Effector memory CD4-positive, alpha-beta T cell (primary cell): ENCODE measurements at places on chromosomes 13 and 19.

GRCh38 chr19:16370641-16371391, 46.2 kb downstream of the KLF2 start:
- no peak for DNase-seq

GRCh38 chr13:28573595-28574373, 78.9 kb upstream of the FLT1 start:
- no peak for DNase-seq

- DNase-seq: no peak
Observed at GRCh38 chr19:45323671-45324081, 1.0 kb upstream of the CKM start.

DNA sequence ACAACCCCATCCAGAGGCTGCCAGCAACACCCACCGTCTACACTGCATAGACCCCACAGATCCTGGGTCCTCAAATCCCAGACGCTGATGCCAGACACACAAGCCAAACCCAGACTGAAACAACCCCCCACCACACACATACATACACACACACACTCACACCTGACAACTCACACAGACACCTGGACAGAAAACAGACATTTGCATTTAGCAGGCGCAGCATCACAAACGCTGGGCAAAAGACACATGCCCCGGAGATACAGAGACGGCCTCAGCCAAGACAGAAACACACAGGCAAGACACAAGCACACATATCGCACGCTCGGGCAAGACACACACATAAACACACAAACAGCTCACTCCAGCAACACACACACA, 1.3 kb downstream of the BBC3 start:
- no peak for DNase-seq

- no peak for DNase-seq
Observed at GRCh38 chr13:50531917-50532899, 311.3 kb downstream of the DLEU7 start.

DNA sequence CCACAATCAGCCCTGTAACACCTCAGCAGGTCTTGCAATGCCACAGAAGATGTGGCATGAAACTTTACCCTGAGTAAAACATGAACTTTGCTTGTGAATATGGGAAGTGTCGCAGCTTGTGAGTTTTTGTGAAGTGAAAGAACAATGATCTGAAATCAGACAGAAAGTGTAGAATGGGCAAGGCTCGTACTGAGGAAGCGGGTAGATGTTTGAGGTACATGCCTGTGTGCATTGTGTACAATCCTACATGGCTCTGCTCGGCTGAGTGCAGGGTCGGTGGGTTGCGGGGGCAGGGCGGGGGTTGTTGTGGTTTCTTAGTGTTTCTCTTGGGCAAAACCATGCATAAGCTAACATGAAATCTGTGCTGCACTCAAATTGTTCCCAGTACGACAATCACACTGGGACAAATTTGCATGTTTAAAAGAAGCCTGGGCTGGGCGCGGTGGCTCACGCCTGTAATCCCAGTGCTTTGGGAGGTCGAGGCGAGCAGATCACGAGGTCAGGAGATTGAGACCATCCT, 1.1 kb downstream of the NLRP13 start:
- DNase-seq: no peak

GRCh38 chr19:9107375-9107774, at the start of gene OR7G2:
Gene OR7G2 (minus strand): TSS chr19:9107475. CDS start chr19:9103243, 4,232 bp downstream.
- no peak for DNase-seq

- DNase-seq: no peak
Observed at GRCh38 chr13:45219938-45220375, 19.1 kb upstream of the KCTD4 start.

DNA sequence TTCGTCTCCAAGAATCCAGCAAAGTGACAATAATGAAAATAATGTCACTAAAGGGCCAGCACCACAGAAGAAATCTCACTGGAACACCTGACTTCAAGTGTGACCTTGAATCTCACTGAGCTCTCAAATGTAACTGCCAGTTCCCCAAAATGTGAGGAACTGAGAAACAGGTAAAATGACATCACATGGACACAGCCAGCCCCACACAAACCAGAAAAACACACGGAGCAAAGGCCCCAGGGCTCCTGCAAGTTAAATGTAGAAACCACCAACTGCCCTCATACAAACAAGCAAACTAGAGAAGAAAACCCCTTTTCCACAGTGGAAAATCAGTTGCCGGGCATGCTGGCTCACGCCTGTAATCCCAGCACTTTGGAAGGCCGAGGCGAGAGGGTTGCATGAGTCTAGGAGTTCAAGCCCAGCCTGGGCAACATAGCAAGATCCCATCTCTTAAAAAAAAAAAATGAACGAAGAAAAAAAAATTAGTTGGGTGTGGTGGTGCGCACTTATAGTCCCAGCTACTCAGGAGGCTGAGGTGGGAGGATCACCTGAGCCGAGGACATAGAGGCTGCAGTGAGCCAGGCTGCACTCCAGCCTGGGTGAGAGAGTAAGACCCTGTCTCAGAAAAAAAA, 8.7 kb upstream of the KANK2 start:
- DNase-seq: no peak

DNA sequence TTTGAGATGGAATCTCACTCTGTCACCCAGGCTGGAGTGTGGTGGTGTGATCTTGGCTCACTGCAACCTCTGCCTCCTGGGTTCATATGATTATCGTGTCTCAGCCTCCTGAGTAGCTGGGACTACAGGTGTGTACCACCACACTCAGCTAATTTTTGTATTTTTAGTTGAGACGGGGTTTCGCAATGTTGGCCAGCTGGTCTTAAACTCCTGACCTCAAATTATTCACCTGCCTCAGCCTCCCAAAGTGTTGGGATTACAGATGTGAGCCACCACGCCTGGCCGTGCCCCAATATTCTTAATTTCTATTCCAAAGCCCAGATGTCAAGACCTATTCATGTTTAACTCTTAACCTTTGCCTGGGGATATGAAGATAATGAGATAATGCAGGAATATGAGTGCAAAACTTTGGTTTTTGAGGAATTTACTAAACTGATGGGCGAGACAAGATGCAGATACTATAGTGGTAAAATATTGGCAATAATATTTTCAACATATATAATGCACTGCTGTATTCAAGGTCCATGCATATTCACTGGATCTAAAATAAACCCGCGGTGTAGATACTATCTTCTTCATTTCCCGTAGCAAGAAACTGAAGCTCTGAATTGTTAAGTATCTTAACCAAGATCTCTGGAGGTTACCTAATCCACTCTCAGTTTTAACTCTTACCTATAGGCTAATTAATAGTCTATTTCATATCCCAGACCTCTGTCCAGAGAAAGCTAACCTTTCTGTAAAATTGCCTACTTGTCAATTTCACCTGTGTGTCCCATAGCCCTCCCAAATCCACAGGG, 43.7 kb upstream of the HMGB1 start:
- no peak for DNase-seq
